ENCODE measurements at places on chromosomes 11 and 22.
A peak's percentile ranks its signal among the peaks of the same experiment; 100 is the strongest.

DNA sequence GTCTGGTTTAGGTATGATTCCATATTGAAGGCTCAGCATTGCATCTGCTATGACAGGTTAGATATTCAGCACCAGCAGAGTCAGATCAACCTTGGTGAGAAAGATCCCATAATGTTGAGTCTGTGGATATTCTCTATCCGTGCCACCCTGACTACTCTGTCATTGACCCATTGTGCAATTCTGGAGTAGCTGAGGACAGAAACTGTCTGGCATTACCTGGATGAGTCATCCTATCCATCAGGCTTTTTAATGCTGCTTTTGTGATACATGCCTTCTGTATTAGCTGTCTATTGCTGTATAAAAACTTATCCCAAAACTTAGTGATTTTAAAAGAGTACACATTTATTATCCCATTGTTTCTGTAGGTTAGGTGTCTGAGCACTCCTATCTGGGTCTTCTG is 189.1 kb upstream of the FAT3 start:
- peak; percentile 80 for DNase-seq

GRCh38 chr11:122963961-122964360 is 17.7 kb downstream of the BSX start:
- peak; percentile 45 for DNase-seq

GRCh38 chr11:33709466-33709865 is 8.8 kb upstream of the C11orf91 start:
- DNase-seq: no peak

DNA sequence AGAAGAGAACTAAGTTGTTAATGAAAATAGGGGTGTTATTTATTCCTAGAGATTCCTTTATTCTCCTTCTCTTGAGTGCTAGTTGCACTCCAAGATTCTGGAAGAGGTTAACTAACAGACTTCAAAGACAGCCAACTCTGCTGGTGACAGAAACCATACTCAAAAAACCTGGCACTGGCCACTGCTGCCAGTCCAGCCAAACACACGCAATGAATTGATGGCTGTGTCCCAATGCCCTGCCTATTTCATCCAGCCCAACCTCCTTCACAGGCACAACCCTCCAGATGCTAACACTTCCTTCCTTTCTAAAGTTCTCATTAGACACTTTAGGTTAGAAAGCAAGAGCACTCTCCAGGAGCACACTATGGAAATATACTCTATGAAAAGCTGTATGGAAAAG is 150.8 kb upstream of the C11orf58 start:
- no peak for DNase-seq

DNA sequence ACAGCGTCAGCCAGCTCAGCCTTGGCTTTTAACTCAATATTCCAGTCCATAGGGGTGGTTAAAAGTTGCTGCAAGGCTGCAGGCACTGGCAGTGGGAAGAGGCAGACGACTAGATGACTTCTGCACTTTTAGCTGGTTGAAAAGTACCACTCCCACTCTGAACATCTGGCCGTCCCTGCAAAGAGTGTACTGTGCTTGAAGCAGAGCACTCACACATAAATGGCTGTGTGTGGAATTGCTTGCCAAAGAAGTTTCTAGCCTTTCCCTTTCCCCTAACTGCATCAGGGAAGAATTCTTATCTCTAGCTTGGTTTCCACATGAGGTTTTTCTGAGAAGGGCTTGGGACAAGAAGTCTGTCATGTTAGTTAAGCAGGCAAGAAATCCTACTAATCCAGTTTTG is 5.1 kb upstream of the PHLDB1 start:
- DNase-seq: no peak

DNA sequence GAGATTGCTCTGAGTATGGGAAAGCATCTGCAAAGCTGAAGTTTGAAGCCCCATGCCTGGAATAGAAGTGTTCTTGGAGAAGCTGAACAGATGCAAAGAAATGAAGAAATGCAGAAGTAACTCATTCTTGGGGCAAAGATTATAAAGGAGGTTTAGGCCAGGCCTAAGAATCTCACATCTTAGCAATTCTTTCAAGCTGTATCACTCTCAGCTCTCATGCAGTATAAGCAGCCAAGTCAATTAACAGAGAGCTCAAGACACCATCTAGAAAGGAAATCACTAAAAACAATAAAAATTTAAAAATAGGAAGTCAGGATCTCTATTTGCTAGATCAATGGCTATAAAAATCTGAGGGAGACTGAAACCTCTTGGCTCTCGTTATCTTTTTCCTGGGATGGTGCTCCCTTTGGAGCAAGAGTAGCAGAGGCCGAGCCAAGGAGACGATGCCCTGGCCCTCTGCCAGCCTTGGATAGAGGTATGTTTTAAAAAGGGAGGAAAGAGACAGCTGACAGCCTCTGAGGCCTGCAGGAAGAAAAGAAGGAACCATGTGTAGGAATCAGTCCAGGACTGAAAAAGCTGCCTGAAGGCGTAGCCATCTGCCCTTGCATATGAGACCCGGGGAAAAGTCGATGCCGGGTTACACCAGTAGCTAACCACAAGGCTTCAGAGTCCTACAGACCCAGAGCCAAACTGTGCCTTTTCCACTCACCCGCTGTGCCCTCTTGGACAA is 229.8 kb downstream of the BLID start:
- no peak for DNase-seq

GRCh38 chr11:35566181-35566580 is 40.8 kb upstream of the PAMR1 start:
- no peak for DNase-seq

DNA sequence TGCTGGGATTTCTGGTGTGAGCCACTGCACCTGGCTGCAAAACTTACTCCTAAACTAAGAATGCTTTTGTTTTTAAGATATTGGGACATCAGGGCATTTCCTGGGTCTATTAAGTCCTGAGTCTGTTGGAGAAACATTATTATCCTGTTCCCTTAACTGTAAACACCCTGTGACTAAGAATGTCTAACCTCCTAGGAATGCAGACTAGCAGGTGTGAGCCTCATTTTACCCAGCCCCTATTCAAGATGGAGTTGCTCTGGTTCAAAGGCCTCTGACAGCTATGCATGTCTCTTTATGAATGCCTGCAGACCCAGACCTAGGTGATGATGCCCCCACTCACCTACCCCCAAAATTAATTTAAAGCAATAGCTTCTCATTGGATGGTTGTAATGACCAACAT is 46.2 kb downstream of the DEPDC5 start:
- peak; percentile 97 for DNase-seq

DNA sequence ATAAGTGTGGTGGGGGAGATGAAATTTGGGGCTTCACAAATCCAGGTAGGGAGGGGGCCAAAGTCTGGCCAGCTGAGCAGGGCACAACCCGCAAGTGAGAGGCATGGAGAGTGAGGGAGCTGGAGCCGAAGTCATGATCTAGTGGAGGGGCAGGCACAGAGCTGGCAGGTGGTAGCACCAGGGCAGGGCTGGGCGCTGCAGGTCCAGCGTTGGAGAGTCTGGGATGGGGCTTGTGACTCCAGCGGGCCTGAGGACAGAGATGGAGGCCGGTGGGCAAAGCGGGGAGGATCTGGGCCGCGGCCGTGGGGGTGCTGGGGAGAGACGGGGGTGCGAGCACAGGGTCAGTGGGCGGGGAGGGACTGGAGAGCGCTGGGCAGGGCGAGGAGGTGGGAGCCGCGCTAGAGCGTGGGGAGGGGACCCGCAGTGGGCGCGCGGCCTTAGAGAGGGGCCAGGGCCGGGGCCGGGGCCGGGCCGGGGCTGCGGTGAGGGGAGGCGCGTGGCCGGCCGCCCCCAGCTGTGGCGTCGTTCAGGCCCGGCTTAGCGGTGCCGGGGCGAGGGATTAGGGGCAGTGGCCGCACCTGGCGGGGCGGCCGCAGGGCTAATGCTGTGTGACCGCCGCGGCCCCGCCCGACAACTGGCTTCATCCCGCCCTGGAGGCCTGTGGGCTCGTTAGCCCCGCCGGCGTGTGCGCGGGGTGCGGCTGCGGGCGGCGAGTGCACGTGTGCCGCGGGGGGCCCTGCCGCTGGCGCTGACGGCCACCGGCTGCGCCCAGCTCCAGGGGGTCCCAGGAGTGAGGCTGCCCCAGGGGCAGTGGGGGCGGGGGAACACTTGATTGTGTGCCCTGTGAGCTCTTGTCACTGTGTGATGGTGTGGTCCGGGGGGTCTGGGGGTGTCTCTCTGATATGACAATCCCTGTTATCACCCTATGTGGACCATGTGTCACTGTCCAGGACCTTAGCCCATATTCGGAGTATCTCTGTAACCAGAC is 23.6 kb upstream of the MYOD1 start:
- DNase-seq: no peak

Measured in foreskin keratinocyte (primary cell).